SHP77 treated with DMSO at 0.1 percent for 48 hours (cell line): ENCODE measurements at places on chromosomes 1 and 21.

GRCh38 chr1:76317299-76317900 lies 242.9 kb downstream of the ST6GALNAC3 start:
- no peak for DNase-seq

DNA sequence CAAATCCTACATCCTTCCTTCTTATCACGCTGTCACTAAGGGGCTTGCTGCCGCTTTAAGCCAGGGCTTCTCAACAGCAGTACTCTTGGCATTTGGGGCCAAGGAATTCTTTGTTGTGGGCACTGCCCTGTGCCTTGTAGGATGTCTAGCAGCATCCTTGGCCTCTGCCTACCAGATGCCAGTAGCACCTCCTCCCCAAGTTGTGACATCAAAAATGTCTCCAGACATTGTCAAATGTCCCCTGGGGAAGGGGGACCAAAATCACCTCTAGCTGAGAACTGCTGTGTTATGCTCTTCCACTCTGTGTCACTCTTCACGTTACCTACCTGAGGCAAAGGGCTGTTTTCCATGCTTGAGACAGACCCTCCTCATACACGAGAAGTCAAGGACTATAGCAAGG lies 400.3 kb upstream of the POU3F1 start:
- no peak for DNase-seq

DNA sequence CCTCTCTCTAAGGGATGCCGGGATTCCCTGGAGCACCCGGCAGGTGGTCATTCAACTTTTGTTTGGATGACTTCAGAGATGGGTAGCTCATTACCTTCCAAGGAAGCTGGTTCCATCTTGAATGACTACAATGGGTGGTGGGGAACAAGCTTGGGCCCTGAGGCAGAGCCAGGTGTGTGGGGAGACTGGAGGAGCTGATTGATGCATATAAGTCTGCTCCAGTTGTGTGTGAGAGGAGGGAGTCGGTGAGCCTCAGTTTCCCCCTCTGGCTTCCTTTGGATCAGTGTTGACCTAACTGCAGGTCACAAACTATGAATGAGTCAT lies 133.8 kb upstream of the ZBTB40 start:
- DNase-seq = no peak

- DNase-seq = no peak
Observed at GRCh38 chr1:198563583-198563982, 23.1 kb upstream of the ATP6V1G3 start.
